Stimulated activated CD8-positive, alpha-beta memory T cell treated with anti-CD3 and anti-CD28 coated beads, Interleukin-4, amount 100 ng/mL, for 24 hours (primary cell): ENCODE measurements at places on chromosomes 11 and 22.

DNA sequence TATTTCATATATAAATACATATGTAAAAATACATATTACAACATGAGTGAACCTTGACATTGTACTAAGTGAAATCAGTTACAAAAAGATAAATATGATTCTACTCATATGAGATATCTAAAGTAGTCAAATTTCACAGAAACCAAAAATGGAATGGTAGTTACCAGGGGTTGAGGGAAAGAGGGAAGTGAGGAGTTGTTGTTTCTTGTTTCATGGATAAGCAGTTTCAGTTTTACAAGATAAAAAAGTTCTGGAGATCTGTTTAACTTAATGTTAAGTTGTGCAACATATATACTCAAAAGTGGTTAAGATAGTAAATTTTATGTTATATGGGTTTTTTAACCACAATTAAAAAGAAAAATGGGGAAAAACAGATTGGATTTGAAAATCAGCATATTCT is 107.7 kb downstream of the ELP4 start:
- no peak for DNase-seq

GRCh38 chr22:22798232-22798616 is 89.4 kb upstream of the IGLL5 start:
- no peak for DNase-seq

DNA sequence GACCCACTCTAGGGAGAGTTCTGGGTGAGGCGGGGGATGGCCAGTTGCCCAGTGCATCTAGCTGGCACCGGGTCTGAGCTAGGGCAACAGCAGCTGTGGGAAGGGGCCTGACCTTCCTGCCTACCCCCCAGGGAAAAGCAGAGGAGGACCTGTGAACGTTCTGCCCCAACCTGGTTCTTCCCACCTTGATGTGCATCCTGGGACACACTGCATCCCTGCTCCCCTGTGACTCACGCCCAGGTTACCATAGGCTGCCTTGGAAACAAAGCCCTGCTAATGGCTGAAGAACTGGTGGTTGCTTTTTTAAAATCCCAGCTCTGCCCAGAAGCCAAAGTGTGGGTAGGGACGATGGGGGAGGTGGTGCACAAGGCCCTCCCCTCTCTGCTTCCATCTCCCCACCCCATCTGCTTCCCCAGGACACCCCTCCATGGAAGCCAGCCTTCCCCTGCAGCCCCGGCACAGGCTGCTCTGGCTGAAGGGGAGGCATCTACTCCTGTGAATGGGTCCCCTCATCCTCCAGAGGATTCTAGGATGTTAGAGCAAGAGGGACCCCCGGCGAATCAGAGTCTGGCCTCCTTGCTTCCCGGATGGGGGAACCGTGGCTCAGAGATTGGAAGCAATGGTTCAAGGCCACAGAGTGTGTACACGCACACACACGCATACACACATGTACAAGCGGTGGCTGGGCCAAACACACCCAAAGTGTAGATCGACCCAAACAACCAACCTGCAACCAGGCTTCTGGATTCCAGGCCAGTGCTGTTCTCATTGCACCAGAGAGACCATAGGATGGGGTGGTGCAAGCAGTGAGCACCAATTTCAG is 7.6 kb upstream of the C11orf96 start:
- no peak for DNase-seq

GRCh38 chr11:3186166-3186953 is 21.2 kb upstream of the OSBPL5 start:
- DNase-seq: no peak

GRCh38 chr11:46108751-46109150 is 12.5 kb downstream of the PHF21A start:
- DNase-seq: no peak
